ENCODE measurements at places on chromosomes 16 and 17.

GRCh38 chr16:5432166-5432565, 334.6 kb upstream of the EEF2KMT start:
- DNase-seq = no peak

DNA sequence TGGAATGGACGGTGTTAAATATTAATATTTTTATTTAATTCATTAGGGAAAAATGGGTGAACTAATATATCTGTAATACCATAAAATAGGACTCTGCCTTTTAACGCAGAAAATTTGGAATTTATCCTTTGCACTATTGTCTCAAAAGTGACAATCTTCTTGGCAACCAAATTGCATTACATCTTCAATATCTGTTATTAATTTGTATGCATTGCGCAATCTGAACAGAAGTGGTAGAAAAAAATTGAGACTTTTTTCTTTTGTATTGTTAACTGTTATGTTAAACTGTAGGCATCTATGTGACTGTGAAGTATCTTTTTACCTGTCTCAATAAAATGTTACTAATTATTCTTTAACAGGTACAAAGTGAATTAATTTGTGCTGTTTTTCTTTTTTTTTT, 55.6 kb downstream of the PPM1E start:
- no peak for DNase-seq

DNA sequence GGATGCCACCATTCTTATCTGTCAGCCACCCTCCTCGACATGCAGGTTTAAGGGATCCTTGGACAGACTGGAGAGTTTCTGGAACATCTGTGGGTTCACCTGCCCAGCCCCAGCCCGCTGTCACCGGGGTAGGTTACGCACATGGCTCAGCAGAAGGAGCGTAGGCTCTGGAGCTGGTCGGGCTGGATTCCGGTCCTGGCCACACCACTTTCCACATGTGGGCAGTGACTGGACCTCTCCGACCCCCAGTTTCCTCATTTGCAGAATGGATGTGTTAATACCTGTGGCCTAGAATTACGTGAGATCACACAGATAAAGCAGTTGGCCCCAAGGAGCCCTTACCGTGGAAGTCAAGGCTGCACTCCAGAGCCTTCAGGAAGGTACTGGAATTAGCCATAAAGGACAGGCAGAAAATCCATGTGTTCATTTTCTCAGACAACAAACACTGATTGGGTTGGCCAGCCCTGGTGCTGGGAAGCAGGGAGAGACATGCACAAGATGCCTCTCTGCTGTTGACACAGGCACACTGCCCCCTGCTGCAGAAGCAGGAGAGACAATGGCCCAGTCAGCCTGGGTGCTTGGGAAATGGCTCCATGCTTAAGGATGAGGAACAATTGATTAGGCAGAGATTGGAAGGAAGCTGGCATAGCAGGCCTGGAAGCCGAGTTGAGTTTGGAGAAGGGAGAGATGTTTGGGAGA, 58.8 kb downstream of the SF3B3 start:
- no peak for DNase-seq

- DNase-seq = no peak
Observed at GRCh38 chr16:492211-492875, 35.2 kb upstream of the CAPN15 start.

GRCh38 chr16:26765087-26765486, 301.6 kb upstream of the C16orf82 start:
- DNase-seq = no peak

DNA sequence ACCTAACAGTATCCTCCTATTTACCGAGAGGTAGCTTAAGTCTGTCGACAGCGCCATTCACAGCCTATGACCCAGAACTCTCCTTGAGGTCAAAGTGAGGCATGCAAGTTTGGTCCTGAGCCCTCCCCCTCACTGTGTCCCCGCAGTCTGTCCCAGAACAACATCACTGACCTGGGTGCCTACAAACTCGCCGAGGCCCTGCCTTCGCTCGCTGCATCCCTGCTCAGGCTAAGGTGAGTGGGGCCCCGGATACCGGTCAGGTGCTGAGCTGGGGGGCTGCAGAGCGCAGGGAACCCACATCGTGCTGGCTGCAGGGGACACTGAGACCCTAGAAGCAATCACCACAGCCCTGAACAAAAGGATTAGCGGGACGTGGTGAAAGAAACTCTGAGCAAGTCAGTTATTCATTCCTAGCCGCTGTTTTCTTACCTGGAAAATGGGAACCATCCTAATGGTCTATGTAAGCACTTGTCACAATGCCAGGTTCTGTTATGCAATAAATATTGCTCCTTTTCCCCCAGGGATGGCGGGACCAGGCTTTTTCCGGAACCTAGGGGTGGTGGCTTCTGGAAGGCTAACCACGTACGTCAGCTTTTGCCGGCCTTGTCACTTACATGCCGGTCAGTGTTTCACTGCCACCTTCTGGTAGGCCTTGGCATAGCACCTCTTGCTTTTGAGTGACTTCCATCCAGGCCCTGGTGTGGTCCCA, 23.8 kb downstream of the DEXI start:
- DNase-seq = peak; percentile 100

GRCh38 chr16:77612596-77612995, 109.7 kb upstream of the NUDT7 start:
- no peak for DNase-seq

DNA sequence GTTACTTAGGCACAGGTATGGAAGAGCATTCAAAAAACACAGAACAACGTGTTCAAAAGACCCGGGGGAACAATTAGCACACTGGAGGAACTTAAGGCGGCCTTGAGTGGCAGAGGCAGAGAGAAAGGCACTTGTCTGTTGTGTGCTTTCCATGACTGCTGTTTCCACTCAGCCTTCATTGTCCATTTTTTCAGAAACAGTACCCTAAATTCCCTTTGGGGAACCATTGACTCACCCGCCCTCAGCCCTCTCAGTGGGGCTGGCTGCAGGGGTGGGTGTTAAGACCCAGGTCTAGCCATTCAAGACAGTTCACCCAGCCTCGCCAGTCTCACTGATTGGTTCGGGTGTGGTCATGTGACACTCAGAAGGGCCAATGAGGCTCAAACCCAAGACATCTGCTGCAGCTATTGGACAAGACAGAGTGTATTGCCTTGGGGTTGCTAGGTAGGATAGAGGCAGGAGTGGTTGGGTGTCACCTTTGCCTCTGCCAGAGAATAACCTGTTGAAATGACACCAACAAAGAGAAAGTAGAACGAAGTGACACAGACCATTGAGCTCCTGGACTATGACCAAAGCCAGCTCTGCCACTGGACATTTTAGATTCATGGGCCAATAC, 19.6 kb upstream of the CEP20 start:
- DNase-seq = no peak

All from ascending aorta (tissue), 2 donors.